ENCODE measurements at places on chromosomes 5 and 9.

DNA sequence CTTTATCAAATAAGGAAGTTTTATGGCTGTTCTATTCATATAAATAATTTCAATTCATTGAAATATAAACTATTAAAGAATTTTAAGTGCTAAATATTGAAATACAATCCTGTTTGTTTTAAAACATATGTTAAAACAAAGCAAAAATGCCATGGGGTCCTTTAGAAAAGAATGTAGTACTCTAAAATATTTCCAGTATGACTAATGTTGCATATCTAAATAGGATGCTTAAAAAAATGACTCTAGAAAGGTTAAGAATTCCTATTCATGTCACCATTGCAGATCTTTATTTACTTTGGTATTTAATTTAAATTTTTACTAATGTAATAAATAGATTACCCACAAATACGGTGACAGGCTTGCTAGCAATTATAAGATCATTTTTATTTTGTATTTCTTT, 132.3 kb downstream of the ZNF608 start:
- no peak for DNase-seq

DNA sequence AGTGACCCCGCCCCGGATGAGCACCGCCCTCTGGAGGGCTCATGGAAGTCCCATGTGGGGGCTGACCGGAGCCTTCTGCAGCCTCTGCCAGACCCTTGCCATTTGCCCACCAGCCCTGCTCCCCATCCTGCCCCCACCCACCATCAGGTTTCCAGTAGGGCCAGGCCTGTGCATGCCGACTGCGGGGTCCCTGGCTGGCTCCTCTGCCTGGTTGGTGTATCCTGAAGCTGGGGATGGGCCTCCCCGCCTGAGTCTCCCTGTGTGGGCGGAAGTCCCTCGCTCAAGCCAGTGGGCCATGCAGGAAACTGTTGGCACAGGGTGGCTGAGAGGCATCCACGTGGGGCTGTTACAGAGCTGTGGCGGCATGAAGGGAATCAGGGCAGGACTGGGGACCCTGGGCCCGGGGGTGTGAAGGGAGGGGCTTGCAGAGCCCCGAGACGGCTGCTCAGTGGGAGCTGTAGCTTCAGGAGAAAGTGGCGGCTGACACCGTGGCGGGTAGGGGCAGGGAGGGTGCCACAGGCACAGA, 88.7 kb downstream of the RXRA start:
- no peak for DNase-seq

GRCh38 chr9:114202849-114203248, 47.5 kb downstream of the COL27A1 start:
- DNase-seq: no peak

- no peak for DNase-seq
Measured at GRCh38 chr5:5544094-5544663, 121.7 kb downstream of the ICE1 start.

DNA sequence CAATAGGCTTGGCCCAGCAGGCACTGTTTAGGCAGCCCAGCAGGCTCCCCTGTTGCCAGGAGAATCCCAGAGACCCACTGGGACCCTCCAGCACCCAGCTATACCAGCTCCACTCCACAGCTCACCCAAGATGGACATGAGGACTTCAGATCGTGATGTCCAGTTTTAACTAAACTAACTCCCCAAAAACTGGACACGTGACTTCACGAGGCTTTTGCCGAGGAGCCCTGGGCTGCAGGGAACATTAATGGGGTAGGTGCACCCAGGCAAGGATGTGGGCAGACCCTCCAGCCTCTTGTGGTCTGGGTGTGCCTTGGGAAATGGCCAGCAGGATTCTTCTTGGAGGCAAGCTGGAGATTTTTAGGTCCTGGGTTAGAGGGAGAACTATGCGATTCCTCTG, 8.9 kb upstream of the NKD2 start:
- DNase-seq: no peak

- no peak for DNase-seq
Measured at GRCh38 chr5:313265-313664, 8.2 kb upstream of the AHRR start.

DNA sequence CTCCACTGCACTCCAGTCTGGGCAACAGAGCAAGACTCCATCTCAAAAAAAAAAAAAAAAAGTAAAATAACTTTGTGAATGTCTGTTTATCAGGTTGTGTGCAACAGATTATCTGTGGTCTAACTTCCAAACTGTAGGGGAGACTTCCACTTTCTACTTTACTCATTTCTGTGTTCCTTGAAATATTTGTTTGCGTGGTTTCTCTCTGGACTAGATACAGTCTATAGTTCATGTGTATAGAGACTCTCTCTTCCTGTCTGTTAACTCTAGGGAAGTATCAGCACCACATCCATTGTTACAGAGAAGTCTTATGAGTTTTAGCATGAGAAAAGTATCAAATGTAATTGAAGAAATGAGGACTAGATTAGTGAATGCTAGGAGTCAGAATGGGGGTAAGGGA, 168.3 kb downstream of the LPAR1 start:
- no peak for DNase-seq

DNA sequence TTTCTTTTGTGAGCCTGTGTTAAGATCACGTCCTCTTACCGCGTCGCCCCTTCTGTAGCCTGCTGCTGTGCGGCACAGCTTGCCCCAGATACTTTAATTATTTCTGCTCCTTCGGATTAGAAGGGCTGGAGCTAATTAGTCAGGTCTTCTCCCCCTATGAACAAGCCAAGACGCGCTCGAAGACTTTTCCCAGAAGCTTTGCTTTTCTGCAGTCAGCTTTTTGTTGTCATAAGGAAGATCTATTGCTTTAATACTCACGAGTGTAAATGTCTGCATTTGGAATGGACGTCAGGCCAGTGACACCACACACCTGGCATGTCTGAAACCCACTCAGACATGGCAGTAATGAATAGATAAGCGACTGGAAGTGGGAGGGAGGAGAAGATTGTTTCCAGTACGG, 37.0 kb downstream of the PRUNE2 start:
- DNase-seq: no peak

DNA sequence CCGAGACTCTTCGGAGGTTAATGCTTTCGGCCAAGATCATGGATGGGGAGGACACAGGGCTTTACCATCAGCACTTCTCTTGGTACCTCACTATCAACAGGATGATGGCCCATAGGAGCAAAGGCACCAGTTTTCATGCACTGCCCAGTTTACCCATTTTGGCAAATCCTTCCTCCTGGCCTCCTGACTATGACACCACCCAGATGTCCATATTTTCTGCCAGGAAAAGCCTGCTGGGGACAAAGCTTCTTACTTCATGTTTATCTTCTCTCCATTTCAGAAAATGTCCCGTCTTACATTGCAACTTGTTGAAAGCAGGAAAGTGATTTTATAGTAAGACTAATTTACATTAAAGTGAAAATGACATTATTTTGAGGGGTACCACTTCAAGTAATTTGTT, 61.4 kb upstream of the GAS1 start:
- no peak for DNase-seq

GRCh38 chr5:52922384-52922783, 66.8 kb upstream of the ITGA2 start:
- no peak for DNase-seq

DNA sequence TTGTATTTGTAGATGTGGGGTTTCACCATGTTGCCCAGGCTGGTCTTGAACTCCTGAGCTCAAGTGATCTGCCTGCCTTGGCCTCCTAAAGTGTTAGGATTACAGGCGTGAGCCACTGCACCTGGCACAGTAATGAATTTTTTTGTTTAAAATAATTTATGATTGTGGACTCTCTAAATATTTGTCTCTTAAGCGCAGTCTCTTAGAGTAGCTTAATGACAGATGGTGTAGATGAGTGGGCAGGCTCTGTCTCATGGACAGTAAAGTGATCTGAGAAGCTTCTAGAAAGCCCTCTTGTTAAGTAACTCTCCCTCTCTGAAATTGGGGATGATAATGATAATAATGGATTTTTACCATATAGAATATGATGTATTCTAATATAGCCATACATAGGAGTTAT, 47.5 kb upstream of the KIAA1958 start:
- DNase-seq: no peak
